ENCODE measurements at places on chromosomes 7 and 10. TPM values are rescaled to one million over a fixed set of nuclear protein-coding genes. Genes with fewer than 3 reads are reported as not detected.

DNA sequence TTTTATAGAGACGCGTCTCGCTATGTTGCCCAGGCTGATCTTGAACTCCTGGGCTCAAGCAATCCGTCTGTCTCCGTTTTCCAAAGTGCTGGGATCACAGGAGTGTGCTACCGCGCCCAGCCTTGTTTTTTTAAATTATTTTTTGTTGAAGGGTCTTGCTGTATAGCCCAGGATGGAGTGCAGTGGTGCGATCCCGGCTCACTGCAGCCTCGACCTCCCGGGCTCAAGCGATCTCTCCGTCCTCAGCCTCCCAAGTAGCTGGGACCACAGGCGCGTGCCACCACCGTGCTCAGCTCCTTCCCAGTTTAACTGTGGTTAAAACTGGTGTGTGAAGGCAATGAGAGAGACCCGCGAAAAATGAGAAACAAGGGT is 11.0 kb upstream of the HNRNPF start:
- DNase-seq, result no peak

The TFR2 gene
- polyA plus RNA-seq, result 2.5 TPM

GRCh38 chr7:85261336-85261735 is 74.5 kb upstream of the SEMA3D start:
- no peak for DNase-seq

- no peak for DNase-seq
Observed at GRCh38 chr7:30645661-30646060, 36.6 kb downstream of the CRHR2 start.

The MBL2 gene
- polyA plus RNA-seq, result not detected

GRCh38 chr7:155834486-155835048 is 22.3 kb upstream of the SHH start:
- no peak for DNase-seq

- DNase-seq, result no peak
Observed at GRCh38 chr7:158536871-158537515, 50.6 kb downstream of the PTPRN2 start.

DNA sequence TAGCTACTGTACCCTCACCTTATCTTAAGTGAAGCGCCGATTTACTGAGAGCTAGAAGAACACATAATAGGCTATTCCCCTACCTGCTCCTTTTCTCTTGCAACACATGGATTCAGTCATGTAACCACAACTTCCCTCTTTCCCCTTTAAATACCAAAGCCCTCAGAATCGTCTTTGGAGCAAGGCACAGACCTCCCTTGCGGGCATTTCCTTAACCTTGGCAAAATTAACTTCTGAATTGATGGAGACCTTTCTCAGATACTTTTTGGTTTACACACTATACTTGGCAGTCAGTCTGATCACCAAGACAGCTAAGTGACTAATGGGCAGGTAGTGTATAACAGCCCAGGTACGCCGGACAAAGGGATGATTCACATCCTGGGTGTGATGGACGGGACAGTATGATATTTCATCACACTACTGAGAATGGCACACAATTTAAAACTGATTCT is 72.7 kb upstream of the SEC61G start:
- no peak for DNase-seq

The CELF2 gene
- 0.04 TPM for polyA plus RNA-seq

- DNase-seq, result peak; percentile 69
Observed at GRCh38 chr7:99143853-99144672, at the start of gene SMURF1. Gene SMURF1 (minus strand): TSS chr7:99144108. CDS start chr7:99143780, 328 bp downstream.

- no peak for DNase-seq
Observed at GRCh38 chr10:101940916-101941315, 97.3 kb upstream of the KCNIP2 start.

The TSPAN13 gene
- polyA plus RNA-seq, result 8.4 TPM

DNA sequence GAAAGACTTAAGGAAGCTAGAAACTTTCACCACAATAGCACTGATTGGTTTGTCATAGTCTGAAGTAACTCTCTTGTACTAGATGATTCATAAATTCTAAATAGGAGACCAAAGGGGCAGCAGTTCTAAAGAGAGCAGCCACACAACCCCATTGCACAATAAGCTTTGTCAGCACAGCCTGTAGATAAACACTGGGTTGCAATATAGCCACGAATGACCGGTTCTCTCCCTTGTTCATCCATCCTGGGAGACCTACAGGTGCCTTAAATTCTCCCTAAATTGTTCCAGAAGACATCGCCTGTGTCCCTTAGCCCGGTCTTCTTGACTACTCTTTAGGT is 167.0 kb downstream of the SNX13 start:
- peak; percentile 39 for DNase-seq

- no peak for DNase-seq
Observed at GRCh38 chr7:72058579-72058978, 353.6 kb downstream of the CALN1 start.

GRCh38 chr7:45140827-45141226 is 16.8 kb upstream of the RAMP3 start:
- DNase-seq, result no peak

The LIPM gene
- polyA plus RNA-seq, result not detected

GRCh38 chr10:107554333-107554732 is 389.8 kb upstream of the SORCS1 start:
- no peak for DNase-seq

The RTKN2 gene
- polyA plus RNA-seq, result 1.8 TPM

GRCh38 chr10:80452640-80453039 is 1.5 kb upstream of the TSPAN14 start:
- DNase-seq, result no peak

DNA sequence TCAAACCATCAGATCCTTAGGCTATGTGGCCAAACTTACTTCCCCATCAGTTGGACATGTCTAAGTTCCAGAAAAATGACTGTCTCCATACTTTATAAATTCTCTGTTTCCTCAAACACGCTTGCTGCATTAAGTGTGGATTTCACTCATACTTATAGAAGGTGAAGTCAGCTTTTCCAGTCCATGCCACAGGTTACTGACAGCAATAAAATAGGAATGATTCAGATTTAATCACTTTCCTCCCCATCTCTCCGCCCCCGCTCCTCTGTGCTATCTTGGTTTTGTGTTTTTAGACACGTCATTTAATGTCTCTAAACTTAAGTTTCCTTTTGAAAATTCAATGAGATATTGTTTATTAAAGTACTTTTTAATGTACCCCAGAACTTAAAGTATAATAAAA is 1098.0 kb upstream of the C7orf33 start:
- DNase-seq, result no peak

DNA sequence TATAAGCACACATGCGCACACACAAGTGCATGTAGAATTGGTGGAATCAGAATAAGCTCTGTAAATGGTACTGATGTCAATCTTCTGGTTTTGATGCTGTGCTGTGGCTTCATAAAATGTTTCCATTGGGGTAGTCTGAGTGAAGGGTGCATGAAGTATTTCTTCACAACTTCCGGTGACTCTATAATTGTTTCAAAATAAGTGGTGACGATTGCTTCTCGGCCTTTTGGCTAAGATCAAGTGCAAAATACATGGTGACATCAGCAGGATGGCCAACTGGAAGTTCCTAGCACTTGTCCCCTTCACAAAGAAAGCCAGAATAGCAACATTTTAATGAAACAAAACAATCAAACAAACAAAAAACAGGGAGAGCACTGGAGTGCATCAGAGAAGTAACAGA is 41.6 kb upstream of the CAMK2B start:
- DNase-seq, result no peak

GRCh38 chr10:14186245-14186644 is 144.5 kb downstream of the FRMD4A start:
- peak; percentile 17 for DNase-seq

DNA sequence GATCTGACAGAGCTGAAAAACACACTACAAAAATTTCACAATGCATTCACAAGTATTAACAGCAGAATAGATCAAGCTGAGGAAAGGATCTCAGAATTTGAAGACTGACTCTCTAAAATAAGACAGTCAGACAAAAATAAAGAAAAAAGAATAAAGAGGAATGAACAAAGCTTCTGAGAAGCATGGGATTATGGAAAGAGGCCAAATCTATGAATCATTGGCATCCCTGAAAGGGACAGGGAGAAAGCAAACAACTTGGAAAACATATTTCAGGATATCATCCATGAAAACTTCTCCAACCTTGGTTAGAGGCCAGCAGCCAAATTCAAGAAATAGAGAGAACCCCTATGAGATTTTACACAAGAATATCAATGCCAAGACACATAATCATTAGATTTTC is 804.8 kb upstream of the IGFBP3 start:
- no peak for DNase-seq

GRCh38 chr10:103967448-103968071 is 620 bp downstream of the SLK start:
- DNase-seq, result peak; percentile 39

The CPED1 gene
- not detected for polyA plus RNA-seq

DNA sequence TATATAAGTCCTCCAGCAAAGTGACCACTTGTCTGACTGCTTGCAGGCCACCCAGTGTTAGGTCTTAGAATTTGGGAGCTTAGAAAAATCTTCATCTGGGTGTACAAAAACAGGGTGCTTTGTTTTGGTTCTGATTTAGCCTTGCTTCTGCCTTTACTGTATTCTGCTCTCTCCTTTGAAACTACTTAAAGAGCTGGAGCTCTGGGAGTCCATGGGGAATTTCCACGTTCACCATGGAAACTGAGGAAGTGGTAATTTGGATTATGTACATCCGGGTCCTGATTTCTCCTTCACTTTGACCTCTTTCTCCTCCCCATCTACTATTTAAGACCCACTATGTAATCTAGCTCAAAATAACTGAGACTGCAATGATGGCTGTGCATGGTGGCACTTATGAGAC is 103.0 kb downstream of the JAZF1 start:
- DNase-seq, result no peak

GRCh38 chr7:134483296-134483695 is 24.4 kb upstream of the AKR1B1 start:
- DNase-seq, result no peak

DNA sequence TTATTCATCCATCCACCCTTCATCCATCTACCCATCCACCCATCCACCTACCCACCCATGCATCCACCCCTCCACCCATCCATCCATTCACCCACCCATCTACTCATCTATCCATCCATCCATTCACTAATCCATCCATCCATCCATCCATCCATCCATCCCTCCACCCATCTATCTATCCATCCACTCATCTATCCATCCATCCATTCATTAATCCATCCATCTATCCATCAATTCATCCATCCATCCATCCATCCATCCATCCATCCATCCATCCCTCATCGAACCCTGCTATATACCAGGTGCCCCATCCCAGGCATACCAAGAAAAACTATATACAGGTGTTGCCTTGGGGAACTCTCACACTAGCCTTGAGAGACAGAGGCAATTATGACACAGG is 7.1 kb upstream of the CCL24 start:
- DNase-seq, result no peak

- no peak for DNase-seq
Observed at GRCh38 chr10:133070810-133071209, 16.9 kb upstream of the ADGRA1 start.

The CRTAC1 gene
- polyA plus RNA-seq, result 0.42 TPM

- DNase-seq, result no peak
Observed at GRCh38 chr10:124425227-124425962, 6.7 kb upstream of the OAT start.

- no peak for DNase-seq
Observed at GRCh38 chr7:95605275-95605674, 9.0 kb upstream of the PDK4 start.

GRCh38 chr10:13206546-13207443 is 27.4 kb downstream of the UCMA start:
- no peak for DNase-seq

DNA sequence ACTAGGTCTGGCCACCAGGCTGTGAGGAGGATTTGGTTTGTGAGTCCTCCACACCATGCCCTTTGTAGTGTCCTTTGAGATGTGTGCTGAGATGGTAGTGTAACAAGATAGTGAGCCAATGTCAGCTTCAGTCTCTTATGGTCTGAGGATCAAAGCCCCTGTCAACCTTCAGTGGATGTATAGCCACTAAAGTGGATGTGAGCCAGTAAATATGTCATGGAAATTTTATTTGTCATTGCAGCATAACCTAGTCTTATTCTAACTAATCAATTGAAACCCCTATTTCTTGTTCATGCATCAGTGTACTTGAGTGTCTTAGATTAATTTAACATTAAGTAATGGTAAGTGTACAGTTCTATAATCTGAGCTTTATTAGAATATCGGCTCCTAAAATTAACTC is 51.0 kb upstream of the WAC start:
- no peak for DNase-seq

GRCh38 chr7:118372530-118372929 is 148.0 kb downstream of the ANKRD7 start:
- no peak for DNase-seq

DNA sequence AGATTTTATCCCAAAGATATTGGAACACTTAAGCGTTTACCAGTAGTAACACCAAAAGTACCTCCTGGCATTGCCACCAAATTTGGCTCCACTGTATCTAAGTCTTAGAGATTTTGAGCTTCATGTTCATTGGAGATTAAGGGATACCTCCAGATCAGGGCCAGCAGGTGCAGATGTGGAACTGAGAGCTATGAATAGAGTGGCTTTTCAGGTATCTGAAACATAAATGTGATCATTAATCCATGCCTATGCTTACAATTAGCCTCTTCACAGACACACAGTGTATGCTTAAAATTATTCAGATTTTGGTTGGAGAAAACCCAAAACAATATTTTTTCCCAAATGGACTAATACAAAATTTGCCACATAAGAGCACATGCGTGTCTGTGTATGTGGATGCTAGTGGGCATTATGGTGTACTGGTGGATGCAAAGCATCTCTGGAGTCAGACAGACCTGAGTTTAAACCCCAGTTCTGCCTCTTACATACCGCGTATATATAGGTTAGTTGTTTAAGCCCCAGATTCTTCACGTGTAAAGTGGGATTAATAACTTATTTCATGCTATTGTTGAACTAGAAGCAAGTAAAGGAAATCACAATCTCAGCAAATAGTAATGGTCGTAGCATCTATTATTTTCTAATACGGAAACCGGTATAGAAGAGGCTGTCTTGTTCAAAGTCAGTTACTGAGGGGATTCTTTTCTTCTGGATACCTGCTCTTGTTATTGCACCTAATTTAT is 6.8 kb upstream of the LRRC4 start:
- DNase-seq, result no peak

- no peak for DNase-seq
Observed at GRCh38 chr10:125120053-125120710, 40.2 kb downstream of the CTBP2 start.

DNA sequence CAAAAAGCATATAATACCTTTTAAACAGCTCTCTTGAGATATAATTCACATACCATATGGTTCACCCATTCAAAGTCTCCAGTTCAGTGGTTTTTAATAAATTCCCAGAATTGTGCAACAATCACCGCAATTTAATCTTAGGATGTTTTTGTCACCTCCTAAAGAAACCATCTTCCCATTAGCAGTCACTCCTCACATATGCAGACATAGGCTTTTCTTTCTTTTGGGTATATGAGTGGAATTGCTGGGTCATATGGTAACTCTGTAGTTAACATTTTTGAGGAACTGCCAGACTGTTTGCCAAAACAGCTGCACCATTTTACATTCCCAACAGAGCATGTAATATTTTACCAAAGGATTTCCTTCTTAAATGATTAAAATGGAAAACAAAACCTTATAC is 57.0 kb downstream of the CC2D2B start:
- no peak for DNase-seq
